ENCODE measurements at places on chromosomes 1 and 21. TPM values are rescaled to one million over a fixed set of nuclear protein-coding genes. Genes with fewer than 3 reads are reported as not detected.

Gene NENF
- 77.8 TPM for total RNA-seq

Gene GRHL3
- total RNA-seq = not detected

DNA sequence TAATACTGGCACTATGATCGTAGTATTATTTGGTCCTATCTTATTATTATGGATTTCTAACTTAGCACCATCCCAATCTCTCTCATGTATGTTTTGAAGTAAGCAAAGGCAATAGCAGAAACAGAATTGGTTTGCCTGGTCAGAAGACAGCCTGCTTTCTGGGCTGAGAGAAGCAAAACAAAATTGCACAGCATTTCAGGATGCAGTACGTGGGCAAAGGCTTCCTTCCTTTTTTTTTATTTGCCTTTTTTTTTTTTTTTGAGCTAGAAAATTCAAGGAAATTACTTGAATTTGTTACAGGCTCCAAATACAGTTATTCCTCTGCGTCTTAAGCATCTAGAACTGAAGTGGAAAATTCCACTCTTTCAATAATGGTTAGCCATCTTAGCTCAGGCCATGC is 8.8 kb downstream of the CDA start:
- no peak for DNase-seq

GRCh38 chr1:68600049-68600661 is 103.3 kb upstream of the DEPDC1 start:
- DNase-seq = no peak

GRCh38 chr1:11307852-11308251 is 34.9 kb downstream of the UBIAD1 start:
- no peak for DNase-seq

GRCh38 chr1:230125141-230125540 is 58.1 kb downstream of the GALNT2 start:
- no peak for DNase-seq

DNA sequence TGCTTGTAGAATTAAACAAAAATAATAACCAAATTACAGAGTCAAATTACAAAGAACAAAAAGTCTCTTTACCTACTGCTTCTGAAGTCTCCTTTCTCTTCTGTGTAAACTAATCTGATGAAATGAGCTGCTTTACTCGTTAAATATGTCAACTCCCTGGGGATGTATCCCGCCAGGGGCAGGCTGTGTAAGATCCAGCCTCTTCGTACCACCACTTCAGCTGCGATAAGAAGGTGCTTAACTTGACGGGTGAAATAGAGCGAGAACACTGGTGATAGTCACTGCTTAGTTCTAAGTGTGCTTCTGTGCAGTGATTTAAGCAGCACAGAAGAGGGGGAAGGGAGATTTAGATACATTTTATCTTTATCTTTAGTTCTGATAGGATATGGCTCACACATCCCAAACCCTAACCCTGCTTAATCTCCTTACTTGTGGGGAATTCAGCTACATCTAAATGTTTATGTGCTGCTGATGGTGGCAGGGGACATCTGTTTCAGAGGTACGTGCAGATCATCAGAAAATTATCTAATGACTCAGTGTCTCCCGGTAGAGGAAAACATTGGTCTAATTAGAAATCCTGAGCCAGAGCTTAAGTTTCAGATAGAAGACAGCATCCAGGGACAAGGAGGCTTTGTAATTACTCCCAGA is 46.0 kb downstream of the RHOU start:
- DNase-seq = peak; percentile 79

GRCh38 chr21:46322351-46323226 is 1.1 kb downstream of the C21orf58 start:
- DNase-seq = peak; percentile 38

DNA sequence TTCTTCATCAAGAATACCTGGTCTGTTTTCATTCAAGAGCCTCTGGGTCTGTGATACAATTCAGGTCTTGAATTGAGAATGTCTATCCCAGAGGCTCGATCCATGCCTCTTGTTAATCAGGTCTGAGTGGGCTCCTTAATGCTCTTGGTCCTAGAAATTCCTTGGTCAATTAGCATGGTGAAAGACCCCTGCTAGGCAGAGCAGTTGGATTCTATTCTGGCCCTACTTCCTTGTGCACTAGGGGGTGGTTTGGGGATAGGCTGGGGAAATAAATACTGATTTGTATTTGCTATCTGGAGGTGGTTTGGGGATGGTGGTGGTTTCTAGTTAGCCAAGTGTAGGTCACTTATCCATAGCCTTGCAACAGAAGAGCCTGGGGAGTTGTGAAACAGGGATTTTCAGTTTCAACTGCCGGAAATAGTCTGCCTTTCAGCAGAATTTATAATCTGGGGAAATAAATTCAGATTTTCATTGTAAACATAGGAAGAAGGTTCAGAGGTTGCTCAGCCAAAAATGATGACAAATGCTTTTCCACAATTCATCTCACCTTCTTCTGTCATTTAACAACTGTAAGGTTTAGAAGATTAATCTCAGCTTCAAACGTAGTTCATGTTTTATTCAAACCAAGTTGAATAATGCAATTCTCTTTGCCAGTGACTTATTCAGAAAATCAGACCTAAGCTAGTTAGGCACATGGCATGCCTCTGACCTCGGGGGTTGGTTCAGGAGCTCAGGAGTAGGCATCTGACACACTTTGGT is 22.2 kb upstream of the SCAF4 start:
- DNase-seq = no peak

- DNase-seq = peak; percentile 12
Observed at GRCh38 chr1:81808760-81809159, 8.0 kb downstream of the ADGRL2 start.

GRCh38 chr1:56377431-56377830 is 201.9 kb downstream of the PLPP3 start:
- no peak for DNase-seq

- peak; percentile 20 for DNase-seq
Observed at GRCh38 chr1:156551869-156552268, 20.5 kb downstream of the IQGAP3 start.

Gene TPTE
- 5.9 TPM for total RNA-seq

- peak; percentile 37 for DNase-seq
Observed at GRCh38 chr1:224784265-224785039, 145.0 kb upstream of the DNAH14 start.

- DNase-seq = peak; percentile 34
Observed at GRCh38 chr1:220511785-220512184, 16.2 kb upstream of the MARK1 start.

GRCh38 chr1:208242146-208242545 is 2.0 kb downstream of the PLXNA2 start:
- no peak for DNase-seq

Gene ABL2
- total RNA-seq = 17.6 TPM

DNA sequence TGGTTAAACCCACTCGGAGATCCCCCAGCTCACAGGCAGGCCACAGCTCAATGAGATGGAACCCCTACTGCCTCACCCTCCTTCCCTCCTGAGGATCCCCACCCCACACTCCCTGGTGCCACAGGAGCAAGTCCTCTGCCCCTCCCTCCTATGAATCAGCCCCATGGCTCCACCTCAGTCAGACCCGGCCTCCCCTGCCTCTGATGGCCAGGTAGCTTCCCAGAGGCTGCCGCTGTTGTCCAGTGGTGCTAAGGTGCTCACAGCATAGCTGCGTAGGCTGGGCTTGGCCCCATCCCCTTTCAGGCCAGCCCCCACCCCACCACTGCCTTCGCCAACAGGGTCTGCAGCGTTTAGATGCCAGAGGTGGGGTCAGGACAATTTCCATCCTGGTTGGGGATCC is 98.5 kb upstream of the IGSF21 start:
- peak; percentile 47 for DNase-seq

DNA sequence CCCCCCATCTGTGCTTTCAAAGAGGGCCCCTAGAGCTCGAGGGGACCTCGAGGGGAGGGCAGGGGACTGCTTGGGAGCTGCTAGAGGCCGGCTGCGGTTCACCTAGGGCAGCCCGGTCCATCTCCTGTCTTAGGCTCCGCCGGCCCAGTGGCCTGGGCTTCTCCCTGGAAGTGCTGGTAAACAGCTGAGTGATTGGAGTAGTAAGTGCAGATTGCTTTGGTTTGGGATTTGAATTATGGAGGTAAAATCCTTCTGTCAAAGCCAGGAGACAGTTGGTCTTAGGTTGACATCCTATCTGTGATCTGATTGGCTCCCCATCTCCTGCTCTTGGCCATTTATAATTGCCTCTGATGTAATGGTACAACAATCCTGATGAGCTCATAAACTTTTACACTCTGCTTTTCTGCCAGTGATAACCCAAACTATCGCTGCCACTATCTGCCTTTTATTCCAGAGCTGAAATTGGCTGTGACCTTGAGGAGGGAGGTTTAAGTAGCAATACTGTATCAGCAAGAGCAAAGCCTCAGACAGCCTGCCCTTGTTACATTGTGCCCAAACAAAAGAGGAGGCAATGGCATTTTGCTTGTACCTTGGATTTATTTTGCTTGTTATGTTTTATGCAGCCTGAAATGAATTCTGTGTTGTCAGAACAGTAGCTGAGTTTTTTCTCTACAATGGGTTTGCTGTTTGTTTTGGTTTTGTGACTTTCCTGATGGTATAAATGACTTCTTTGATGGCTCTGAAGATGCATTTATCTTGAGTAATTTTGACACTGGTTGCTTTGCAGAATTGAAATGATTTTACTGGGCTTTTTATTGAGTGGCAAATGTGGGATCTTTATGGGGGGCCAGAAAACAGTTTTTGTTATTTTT is 2.4 kb downstream of the ARID1A start:
- DNase-seq = peak; percentile 90

GRCh38 chr1:175842550-175842949 is 99.2 kb upstream of the TNR start:
- no peak for DNase-seq

Gene FBXO2
- 1.4 TPM for total RNA-seq

Gene SLAMF8
- 0.63 TPM for total RNA-seq

Gene CD84
- total RNA-seq = not detected

Gene FAM151A
- not detected for total RNA-seq

GRCh38 chr1:155507945-155508344 is 54.7 kb downstream of the ASH1L start:
- DNase-seq = no peak

DNA sequence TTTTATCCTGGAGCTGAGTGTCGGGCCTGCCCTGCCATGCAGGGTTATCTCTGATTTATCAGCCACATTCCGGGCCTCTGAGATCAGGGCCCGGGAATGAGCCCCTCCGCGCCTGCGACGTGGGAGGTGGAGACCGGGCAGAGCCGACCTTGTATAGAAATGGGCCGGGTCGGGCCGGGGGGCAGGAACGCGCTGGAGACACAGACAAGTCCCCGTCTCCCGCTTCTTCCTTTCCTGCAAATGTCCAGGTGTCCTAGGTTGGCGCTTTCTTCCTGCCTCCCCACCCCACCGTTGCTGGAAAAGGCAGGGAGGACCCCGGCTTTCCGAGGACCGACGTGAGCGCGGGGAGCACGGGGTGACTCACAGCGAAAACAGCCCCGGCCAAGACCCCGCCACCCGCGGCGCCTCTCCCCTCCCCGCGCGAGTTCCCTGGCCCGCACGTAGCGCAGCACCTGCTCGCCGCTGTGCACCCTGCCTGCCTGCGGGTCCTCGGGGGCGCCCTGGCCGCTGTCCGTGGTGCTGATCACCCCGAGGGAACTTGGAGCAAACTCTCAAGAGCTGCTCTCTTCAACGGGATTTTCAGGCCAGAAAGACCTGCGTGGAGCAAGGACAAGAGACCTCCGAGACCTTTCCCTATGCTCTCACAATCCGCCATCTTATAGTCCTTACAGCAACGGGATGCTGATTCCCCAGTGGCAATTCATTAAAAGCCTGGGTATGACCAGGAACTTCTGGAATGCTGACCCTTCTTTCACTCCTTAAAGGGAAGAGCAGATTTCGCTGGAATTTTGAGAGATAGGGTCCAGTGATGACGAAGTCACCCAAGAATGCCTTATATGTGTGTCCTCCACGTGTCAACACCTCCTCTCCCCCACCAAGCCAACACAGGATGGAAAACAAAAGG is 475 bp upstream of the NPPB start:
- peak; percentile 86 for DNase-seq

- DNase-seq = no peak
Observed at GRCh38 chr1:153401461-153401860, 10.6 kb upstream of the S100A8 start.

DNA sequence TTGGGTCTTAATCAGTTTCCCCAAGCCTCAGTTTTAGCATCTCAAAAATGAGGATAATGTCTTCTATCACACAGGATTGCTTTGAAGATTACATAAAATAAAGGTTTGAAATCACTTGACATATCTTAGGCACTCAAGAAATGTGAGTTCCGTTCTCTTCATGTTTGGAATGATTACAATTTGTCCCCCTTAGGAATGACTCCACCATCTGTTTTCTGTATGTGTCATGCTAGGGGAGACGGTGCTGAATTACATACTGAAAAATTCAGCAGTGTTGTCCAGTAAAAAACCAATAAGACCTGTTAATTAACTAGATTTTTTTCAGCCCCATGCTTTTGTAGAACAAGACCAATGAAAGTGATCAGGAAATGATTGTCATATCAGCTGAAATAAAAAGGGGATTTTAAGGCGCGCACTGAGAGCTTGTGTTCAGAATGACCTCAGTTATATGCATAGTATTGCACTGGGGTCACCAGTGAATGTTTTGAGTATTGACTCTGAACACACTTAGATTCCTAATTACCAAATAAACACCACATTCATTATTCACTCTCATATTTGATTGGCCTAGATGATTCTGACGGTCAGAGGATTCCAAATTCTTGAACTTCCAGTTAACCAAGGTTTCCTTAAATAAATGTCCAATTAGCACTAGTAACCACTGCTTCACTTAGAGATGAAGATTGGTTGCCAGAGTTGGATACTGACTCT is 114.5 kb upstream of the KCNK2 start:
- DNase-seq = no peak

GRCh38 chr1:32774950-32775634 is 42.1 kb downstream of the YARS1 start:
- DNase-seq = peak; percentile 97

Gene LGR6
- total RNA-seq = 0.23 TPM

DNA sequence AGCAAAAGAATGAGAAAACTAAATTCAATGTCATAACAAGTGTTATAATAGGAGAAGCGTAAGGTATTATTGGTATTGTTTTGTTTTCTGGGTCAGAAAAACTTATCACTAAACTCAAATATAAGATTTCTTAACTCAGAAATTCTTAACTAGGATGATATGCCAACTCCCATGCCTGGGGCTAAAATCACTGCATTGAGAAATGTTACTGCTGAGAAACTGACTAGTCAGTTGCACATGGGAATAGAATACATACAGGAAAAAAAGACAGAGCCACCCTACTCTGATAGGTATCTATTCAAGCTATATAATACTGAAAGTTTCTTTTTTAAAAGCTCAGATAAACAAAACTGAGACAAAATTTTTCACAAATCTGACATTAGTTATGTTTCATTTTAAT is 56.3 kb downstream of the PRPF38A start:
- DNase-seq = no peak

Gene GPR89B
- total RNA-seq = 19.4 TPM

Gene BEND5
- total RNA-seq = 3.1 TPM

Gene GUCA2B
- not detected for total RNA-seq

GRCh38 chr1:21907079-21907418 is 30.1 kb downstream of the HSPG2 start:
- DNase-seq = no peak

Gene TGFB2
- total RNA-seq = 12.6 TPM

Gene IQGAP3
- total RNA-seq = 43.6 TPM

- no peak for DNase-seq
Observed at GRCh38 chr21:25487046-25487594, 120.2 kb downstream of the MRPL39 start.

Gene ANGPTL1
- total RNA-seq = not detected

- DNase-seq = no peak
Observed at GRCh38 chr1:203632941-203633340, 6.3 kb downstream of the ATP2B4 start.

- no peak for DNase-seq
Observed at GRCh38 chr1:224507771-224508523, 73.3 kb upstream of the WDR26 start.
